ELR (cell line): ENCODE measurements at places on chromosomes 16 and 17.

DNA sequence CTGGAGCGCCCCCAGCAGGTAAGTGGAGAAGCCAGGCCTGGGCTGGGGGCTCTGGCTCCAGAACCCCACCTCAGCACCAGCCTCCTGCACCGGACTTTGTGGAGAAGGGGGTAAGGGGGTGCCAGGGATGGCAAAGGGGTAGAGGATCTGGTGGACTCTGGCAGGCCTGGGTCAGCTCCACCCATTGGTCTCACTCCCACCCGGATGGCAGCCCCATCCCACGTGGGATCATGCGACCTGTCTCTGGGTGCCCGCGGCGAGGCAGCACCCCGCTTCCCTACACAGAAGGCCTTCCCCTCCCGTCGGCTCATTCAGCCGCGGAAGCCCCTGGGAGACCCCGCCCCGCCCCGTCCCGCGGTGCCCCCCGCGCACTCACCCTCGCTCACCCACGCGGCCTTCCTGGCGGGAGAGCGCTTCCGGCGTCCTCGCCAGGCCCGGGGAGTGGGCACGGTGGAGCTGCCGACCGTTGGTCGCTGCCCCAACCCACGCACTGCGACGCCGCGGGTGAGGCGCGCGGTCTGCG lies 498 bp upstream of the PLEKHG4 start:
- DNase-seq: peak; percentile 54

DNA sequence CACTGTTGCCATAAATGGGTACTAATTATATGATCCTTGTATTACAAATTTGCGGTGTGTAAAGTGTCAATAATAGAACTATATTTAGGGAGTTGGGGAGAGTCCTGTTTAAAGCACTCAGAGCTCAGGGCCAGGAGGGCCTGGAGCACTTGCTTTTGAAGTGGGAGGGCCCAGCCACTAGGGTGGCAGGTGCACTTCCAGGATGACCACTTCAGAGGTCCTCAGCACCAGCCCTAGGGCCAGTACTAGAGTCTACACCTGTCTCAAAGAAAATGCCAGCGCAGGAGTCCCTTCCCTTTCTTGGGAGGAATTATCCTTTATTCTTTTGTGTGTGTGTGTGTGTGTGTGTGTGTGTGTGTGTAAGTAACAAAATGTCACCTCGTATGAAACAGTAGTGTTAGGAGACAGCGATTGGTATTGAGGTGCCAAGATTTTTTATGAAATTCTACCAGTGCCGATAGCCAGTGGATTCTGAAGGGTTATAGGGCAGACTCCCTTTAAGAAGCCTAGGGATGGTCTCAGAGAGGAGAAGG lies 31.9 kb downstream of the MYO18A start:
- DNase-seq: no peak

DNA sequence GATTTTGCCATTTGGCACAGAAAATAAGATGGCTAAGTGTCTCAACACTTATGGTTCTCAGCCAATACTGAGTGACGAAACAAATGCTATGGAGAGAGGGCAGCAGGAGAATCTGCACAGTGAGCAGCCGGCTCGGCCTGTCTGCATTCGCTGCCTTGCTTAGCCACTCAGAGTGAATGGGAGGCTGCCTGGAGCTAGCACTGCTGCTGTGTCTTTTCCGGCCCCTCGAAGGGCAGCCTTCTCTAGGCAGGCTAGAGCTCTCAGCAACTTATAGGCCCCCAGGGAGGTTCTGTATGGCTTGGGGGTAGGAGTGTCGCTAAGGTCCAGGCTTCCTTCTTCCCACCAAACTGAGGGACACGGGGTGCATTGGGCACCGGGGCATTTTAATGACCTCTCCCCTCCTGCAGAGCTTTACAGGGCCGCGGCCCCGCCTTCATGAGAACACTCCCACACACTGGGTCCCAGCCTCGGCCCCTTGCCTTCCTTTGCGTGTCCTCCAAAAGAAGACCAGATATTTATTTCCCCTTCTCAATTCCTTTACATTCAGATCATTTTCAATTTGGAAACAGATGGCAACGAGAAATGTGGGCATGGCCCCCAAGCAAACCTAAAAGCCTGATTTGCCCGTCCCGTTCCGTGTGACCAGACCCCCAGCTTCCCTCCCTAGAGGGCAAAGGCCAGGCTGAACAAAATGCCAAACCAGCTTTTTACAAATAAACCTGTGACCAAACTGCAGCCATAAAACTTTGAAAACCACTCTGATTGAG lies 670.9 kb downstream of the TOX3 start:
- no peak for DNase-seq

GRCh38 chr16:58026139-58026704 lies 668 bp downstream of the MMP15 start:
- peak; percentile 69 for DNase-seq

GRCh38 chr16:80277182-80277581 lies 263.6 kb upstream of the DYNLRB2 start:
- DNase-seq: no peak

- no peak for DNase-seq
These were observed 298.0 kb upstream of the PMFBP1 start for GRCh38 chr16:72469932-72470331.

- DNase-seq: no peak
These were observed 92.6 kb upstream of the ASIC2 start for GRCh38 chr17:33385713-33386112.

DNA sequence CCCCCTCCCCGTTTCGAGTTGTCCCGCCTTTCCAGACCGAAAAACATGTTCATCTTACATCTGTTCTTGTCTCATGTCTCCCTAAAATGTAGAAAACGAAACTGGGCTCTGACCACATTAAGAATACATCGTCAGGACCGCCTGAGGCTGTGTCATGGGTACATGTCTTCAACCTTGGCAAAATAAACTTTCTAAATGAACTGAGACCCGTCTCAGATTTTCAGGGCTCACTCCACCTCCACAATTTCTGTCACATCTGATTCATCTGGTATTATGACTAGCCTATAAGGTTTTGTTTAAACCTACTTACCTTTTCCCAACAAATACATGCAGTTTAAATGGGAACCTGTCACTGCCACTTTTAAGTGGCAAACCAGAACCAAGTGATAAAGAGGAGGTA lies 621 bp downstream of the SDR42E1 start:
- no peak for DNase-seq

GRCh38 chr16:80500116-80500859 lies 40.5 kb upstream of the DYNLRB2 start:
- no peak for DNase-seq

DNA sequence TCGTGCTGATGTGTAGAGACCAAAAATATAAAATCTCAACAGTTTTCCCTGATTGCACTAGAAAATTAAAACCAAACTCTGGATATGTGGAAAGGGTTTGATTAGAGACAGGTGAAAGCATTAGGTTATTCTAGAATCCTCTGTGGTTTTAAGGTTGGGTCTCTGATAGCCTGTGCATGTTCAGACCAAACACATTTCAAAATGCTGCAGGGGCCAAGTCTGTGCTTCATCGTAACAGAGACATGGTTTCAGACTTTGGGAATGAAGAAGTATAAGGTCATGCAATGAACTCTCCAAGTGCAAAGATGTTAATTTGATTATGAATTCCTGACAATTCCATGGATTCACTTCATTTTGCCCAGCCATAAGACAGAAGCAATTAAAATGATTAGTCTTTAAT lies 261.0 kb upstream of the KCNJ16 start:
- no peak for DNase-seq

DNA sequence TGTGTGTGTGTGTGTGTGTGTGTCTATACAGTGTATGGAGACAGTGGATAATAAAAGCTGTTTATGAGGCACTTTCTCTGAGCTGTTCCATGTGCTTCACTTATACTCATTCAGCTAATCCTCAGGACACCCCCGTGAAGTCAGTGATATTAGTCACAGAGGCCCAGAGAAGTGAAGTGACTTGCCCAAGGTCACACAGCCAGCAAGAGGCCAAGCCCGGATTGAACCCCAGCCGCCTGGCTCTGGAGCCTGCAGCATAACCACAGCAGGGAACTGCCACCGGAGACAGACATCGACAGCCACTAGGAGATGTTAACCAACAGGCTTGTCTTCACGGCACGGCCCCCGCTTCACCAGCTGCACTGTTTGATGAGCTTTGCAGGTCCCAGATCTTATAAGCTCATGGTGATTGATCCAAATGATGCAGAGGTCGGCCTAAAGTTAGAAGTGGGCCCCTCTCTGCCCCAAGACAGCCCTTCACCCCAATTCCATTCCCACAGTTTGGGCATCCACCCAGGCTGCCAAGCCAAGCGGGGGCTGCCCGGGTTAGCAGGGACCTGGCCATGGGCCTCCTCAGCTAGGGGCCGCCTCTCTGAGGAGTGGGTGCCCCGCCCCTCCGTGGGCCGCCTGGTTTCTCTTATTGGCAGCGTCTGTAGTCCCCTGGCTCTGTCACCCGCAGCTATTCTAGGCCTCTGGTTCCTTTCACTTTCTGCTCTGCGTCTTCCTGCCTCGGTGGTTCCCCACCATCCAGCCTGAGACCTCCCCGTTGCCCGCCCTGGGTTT lies 30.9 kb downstream of the SOCS1 start:
- DNase-seq: no peak

DNA sequence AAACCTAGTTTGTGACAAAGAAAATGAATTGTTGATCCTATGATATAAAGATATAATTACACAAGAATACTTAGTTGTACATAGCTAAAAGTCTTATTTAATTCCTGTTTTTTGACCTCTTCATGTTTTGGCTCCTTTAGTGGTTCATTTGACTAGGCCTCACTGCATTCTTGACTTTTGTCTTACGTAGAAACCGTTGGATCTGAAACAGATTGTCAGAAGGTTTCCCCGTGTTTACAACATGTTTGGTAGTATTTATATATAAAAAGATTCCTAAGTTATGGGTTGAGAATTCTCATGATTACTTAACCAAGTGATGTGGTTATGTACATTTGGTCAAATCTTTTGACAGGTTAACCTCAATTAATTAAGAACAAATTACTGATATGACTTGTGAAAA lies 162.8 kb downstream of the BCAS3 start:
- DNase-seq: no peak

DNA sequence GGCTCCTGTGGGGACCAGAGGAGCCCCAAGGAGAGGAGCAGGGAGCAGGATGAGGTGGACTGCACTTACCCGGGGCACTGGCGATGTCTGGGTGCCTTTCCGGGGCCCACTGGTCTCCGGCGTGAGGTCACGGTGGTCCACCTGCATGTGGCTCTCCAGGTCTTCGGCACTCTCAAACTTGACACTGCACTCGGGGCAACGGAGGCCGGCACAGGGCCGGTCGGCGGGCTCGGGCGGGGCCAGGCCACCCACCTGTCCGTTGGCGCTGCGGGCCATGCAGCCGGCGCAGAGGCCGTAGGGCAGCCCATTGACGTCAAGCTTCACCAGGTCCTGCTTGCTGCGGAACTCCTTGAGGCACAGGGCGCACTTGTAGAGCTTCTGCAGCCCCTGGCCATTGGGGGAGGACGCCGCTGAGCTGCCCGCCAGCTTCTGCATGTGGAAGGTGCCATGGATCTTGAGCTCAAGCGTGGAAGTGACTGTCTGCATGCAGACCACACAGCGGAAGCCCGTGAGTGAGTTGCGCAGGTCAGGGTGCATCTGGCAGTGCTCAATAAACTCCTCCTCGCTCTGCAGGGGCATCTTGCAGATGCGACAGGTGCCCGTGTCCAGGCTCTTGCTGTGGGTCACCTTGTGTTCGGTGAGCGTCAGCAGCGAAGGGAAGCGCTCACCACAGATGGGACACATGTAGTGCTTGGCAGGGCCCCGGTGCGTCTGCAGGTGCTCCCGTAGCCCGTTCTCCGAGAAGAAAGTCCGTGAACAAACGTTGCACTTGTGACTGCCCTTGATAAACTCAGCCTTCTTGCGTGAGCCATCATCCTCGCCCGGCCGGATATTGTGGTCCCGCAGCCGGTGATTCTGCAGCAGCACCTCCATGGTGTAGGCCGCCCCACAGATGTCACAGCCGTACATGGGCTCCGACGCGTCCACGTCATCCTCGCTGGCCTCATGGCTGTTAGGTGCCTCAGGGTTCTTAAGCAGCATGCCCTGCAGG lies 220.0 kb downstream of the ZNF423 start:
- DNase-seq: no peak

GRCh38 chr16:53518550-53519416 lies 15.8 kb upstream of the AKTIP start:
- DNase-seq: peak; percentile 86

- peak; percentile 89 for DNase-seq
These were observed 19.7 kb downstream of the TMEM235 start for GRCh38 chr17:78250891-78251772.

DNA sequence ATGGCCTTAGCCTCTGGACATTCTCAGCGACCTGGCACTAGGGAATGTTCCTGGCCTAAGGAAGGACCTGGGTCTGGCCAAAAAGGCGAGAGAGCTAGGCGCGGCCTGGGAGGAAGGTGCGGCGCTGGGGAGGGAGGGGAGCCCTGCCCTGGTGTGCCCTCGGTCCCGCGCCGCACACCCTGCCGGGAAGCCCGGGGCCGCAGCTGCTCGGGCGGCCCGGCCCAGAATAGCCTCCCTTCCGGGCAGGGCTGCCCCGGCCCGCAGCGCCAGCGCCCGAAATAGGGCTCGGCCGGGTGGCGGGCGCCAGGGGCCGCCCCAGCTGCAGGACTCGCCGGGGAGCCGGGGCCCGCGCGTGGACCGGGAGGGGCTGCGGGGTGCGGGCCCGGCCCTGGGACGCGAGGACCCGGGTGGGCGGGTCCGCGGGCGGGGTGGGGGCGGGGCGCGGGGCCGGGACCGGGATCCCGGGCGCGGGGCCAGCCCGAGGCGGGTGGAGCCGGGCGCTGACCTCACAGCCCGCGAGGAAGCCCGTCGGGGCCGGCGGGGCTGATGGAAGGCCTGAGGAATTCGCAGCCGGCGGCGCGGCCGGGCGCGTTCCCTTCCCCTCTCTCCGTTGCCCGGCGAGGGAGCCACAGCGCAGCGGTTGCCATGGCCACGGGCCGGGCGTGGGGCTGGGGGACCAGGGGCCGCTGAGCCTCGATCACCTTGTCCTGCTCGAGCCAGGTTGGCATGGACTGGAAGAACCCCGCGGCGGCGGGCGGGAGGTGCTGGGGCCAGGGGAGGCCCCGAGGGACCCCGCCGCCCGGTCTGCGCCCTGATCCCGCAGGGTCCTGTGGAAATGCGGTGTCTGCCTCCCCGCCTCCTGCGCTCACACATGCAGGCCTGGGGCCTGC lies 18.1 kb downstream of the SOCS3 start:
- DNase-seq: peak; percentile 88

DNA sequence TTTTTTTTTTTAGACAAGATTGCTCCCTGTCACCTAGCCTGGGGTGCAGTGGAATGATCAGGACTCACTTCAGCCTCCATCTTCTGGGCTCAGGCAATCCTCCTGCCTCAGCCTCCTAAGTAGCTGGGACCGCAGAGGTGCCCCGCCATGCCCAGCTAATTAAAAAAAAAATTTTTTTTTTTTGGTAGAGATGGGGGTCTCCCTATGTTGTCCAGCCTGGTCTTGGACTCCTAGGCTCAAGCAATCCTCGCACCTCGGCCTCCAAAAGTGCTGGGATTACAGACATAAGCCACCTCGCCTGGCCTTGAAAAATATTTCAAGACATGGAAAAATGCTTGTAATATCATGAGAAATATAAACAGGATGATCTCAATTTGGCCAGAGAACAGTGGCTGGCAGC lies 42.9 kb downstream of the HAPSTR1 start:
- no peak for DNase-seq

- no peak for DNase-seq
These were observed 3.8 kb upstream of the NEUROD2 start for GRCh38 chr17:39611401-39612112.
